ENCODE measurements at places on chromosomes 5 and 9. TPM values are rescaled to one million over a fixed set of nuclear protein-coding genes. Genes with fewer than 3 reads are reported as not detected.

GRCh38 chr9:105390871-105391270 is 57.0 kb upstream of the FSD1L start:
- no peak for DNase-seq

Gene CDX1
- polyA plus RNA-seq: not detected

GRCh38 chr5:67181648-67182221 is 14.9 kb downstream of the CD180 start:
- no peak for DNase-seq

DNA sequence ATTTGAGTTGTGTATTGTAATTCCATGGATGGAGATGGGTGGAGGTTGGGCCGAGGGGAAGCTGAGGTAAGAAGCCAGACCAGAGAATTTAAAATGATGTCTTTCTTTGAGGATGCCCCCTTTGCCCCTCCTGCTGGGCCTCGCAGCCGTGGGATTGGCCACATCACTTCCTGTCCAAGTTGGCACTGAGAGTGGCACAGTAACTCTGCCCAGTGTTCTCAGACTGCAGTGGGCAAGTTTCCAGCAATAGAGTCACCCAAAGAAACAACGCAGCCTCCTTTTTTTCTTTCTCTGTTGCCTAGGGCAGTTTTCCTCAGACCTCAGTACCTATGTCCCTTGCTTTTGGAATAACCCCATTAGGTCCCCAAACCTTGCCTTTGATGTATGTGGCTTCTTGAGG is 306.6 kb upstream of the DMRT1 start:
- no peak for DNase-seq

DNA sequence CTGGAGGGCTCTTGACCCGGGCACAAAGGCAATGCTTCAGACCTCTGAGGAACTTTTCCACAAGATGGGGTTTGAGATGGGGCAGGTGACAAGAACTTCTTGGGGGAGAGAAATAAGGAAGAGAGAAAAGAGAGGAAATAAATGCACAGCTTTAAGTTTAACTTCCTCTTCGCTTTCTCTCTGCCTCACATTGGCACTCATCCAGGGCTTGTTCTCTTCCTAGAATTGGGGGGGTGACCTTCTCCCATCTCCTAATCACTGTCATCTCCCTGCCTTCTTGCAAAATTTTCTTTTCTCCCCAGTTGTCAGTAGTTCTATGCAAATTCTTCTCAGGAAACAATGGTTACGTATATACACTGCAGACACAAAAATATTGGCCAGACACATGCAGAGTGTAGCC is 19.1 kb upstream of the ADCY2 start:
- no peak for DNase-seq

Gene C9orf50
- polyA plus RNA-seq: not detected

DNA sequence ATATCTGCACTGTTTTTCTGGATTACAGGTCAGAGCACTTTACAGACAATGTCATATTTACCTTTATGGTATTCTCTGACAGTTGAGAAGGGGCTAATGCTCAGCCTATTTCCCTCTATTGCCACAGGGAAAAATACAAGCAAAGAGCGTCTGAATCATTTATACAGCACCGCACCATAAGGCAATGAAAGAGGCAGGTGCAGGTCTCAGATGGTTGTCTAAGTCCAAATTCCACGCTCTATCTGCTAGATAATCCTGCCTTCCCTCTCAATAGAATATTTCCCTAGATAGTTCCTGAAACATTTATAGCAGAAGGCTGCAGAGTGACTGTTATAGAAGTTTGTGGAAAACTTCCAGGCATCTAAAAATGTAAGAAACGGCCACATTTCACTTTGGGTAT is 446.1 kb upstream of the CDH6 start:
- DNase-seq: no peak

GRCh38 chr9:87307848-87308247 is 189.8 kb upstream of the DAPK1 start:
- no peak for DNase-seq

Gene FAM169A
- polyA plus RNA-seq: 13.8 TPM

- no peak for DNase-seq
Observed at GRCh38 chr9:99050292-99050911, 54.5 kb upstream of the TGFBR1 start.

- DNase-seq: no peak
Observed at GRCh38 chr5:45578270-45578669, 117.9 kb downstream of the HCN1 start.

Gene ARL14EPL
- not detected for polyA plus RNA-seq

- DNase-seq: no peak
Observed at GRCh38 chr5:132747616-132748440, 602 bp downstream of the CCNI2 start.

DNA sequence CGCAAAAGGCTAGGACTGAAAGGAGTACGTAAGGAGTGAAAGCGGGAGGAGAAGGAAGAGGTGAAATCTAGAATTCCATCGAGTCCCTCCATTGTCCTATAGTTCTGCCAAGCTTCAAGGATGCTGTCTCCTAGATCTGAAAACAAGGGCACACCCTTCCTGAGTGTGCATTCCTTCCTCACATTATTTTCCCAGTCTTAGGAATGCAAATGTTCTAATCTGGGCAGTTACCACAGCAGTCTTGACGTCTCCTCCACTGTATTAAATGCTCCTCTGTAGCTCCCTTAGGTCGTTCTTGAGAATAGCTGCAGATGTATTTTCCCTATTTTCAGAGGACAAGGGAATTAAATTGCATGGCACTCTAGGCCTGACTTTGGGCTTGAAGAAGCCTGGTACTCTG is 127.6 kb downstream of the SLIT3 start:
- no peak for DNase-seq

Gene TMOD1
- polyA plus RNA-seq: 4.8 TPM

Gene SPATA31C1
- polyA plus RNA-seq: not detected

GRCh38 chr5:175609526-175609925 is 48.3 kb upstream of the HRH2 start:
- DNase-seq: no peak

GRCh38 chr5:78405829-78406750 is 45.7 kb downstream of the SCAMP1 start:
- no peak for DNase-seq

- DNase-seq: no peak
Observed at GRCh38 chr9:78903581-78903980, 606.7 kb downstream of the PSAT1 start.

DNA sequence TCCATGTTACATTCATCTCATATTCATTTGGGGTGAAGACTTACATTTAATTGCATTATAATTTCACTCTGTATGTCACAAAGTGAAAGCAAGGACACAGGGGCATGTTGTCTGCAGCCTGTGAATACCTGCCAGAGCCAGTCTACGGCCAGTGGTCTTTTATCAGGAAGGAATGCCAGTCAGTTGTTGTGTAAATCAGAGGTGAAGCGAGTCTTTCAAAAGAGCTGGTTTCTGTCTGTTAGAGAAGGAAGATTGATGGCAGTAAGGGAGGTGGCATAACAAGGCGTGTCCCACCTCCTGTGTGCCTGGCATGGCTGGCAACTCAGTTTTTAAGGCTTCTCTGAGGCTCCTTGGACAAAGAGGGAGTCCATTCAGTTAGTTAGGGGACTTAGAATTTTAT is 18.1 kb upstream of the SYK start:
- no peak for DNase-seq

- no peak for DNase-seq
Observed at GRCh38 chr9:36154331-36154952, 14.7 kb upstream of the CCIN start.

DNA sequence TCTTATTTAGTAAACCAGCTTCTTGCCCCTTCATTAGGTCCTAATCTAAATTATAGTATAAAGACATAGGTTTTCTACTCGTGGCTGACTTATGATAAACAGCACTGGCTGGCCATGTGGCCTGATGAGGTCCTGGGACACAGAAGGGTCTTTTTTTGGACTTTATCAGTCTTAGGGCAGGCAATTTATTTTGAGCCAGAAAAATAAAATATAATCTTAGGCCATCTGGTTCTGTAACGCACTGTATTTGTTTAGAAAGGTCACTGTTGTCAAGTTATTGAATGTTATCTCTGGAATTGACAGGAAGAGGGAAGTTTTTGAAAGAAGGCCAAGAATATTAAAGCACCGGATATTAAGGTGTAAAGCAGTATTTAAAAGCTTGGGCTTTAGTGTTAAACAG is 53.9 kb downstream of the RFX3 start:
- no peak for DNase-seq

- DNase-seq: no peak
Observed at GRCh38 chr5:38187532-38187931, 70.8 kb upstream of the EGFLAM start.

Gene DEPDC1B
- 0.67 TPM for polyA plus RNA-seq

Gene ANGPTL2
- polyA plus RNA-seq: not detected

DNA sequence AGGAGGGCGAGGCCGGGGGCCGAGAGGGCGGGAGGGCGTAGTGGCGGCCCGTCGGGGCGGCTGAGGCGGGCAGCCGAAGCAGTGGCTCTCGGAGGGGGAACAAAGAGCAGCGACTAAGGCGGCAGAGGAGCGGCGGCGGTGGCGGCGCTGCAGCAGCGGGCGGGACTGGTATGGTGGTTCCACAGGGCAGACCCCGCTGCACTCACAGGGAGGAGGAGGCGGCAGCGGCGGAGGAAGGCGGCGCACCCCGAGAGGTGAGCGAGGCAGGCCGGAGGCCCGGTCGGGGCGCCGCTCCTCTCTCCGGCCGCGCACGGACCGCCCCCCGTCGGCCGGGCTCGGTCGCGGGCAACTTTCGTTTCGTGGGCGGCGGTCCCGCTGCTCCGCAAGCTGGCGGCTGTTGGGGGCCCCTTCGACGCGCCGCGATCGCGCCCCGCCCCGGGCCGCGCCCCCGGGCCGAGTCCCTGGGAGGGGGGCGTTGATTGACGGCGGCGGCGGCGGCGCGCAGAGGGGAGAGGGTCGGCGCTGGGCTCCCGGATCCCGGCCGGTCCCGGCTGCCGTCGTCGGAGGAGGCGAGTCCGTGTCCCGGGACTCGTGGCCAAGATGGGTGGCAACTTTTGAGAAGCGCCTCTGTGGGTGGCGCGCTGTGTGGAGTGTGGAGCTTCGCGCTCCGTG is 467 bp downstream of the CNOT6 start:
- no peak for DNase-seq

Gene BTNL3
- not detected for polyA plus RNA-seq

DNA sequence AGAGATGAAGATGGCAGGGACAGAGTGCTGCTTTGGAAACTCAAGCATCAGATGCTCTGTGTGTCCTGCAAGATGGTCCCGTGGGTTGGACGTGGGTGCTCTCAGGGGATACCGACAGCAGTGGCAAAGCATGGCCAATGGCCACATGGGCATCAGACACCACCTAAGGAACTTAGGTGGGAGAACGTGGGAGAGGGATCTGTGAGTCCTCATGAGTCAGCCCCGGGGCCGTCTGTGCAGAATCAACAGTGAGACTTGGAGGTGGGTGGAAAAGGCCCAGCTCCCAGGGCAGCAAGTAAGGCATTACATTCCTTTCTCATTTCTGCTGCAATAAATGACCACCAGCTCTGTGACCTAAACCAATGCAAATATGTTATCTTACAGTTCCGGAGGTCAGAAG is 77.0 kb downstream of the RAD23B start:
- DNase-seq: no peak

GRCh38 chr9:133895335-133895734 is 96.8 kb downstream of the VAV2 start:
- no peak for DNase-seq

DNA sequence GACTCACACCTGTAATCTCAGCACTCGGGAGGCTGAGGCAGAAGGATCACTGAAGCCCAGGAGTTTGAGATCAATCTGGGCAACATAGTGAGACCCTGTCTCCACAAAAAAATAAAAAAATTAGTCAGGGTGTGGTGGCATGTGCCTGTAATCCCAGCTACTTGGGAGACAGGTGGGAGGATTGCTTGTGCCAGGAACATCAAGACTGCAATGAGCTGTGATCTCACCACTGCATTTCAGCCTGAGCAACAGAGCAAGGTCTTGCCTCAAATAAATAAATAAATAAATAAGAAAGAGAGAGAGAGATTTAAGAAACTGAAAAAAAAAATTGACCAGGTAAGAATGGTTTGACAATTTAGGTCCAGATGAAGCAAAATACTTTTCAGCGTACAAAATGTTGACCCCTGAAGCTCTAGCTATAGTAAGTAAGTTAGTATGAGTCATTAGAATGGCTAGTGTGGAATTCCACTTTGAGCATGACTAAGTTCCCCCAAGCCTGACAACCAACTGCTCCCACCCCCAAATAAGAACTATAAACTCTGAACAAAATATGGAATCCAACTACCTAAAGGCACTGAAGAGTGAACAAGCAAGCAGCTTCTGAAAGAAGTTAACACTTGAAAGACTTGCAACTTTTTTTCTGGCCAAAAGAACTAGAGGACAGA is 217.8 kb upstream of the TLE4 start:
- no peak for DNase-seq

Gene IFNA21
- not detected for polyA plus RNA-seq

- DNase-seq: no peak
Observed at GRCh38 chr5:97405941-97406340, 222.9 kb upstream of the RIOK2 start.

DNA sequence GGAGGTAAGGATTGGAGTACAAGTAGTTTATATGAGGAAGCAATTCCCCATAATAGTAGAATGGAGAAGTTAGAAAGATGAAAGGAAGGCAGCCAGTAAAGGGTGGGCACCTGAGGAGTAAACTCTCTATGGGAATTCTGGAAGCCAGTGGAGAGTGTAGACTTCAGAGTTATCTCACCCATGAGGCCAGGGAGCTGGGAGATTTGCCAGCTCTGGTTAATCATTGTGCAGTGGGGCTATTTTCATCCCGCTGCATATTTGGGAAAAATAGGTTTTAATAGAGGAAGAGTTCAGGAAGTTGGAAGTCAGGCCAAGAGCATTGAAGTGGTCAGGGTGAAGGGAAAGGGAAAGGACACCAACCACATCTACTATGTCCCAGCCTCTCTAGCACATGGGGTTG is 242.3 kb upstream of the BRINP1 start:
- DNase-seq: no peak

DNA sequence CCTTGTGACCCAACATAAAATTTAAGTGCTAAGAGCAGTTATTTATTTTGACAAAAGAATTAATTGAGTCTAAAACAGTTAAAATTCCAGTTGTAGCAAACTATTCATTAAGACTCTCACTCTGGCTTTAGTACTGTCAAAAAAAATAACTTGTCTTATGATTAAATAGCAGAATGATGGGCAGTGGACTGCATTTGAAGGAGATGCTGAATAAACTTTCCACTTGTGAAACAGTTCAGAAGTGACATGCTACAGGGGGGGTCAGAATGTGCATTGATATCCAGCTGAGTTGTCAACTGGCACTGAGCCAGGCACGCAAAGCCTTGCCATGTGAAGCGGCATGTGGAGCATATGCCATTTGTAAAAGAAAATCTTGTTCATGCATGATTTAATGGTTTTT is 76.0 kb downstream of the FCHO2 start:
- DNase-seq: no peak

Gene PCDHGA2
- not detected for polyA plus RNA-seq

GRCh38 chr5:127943061-127943371 is 140.6 kb upstream of the SLC12A2 start:
- DNase-seq: no peak

GRCh38 chr5:152379331-152379730 is 25.7 kb downstream of the NMUR2 start:
- no peak for DNase-seq

GRCh38 chr5:111699976-111700375 is 57.0 kb downstream of the NREP start:
- no peak for DNase-seq

- DNase-seq: no peak
Observed at GRCh38 chr5:14739981-14740380, 75.5 kb downstream of the OTULIN start.

Data from immature natural killer cell (primary cell).